Endodermal cell (in vitro differentiated cells): ENCODE measurements at places on chromosomes 11 and 22. TPM values are rescaled to one million over a fixed set of nuclear protein-coding genes. Genes with fewer than 3 reads are reported as not detected.
A peak's percentile ranks its signal among the peaks of the same experiment; 100 is the strongest.

DNA sequence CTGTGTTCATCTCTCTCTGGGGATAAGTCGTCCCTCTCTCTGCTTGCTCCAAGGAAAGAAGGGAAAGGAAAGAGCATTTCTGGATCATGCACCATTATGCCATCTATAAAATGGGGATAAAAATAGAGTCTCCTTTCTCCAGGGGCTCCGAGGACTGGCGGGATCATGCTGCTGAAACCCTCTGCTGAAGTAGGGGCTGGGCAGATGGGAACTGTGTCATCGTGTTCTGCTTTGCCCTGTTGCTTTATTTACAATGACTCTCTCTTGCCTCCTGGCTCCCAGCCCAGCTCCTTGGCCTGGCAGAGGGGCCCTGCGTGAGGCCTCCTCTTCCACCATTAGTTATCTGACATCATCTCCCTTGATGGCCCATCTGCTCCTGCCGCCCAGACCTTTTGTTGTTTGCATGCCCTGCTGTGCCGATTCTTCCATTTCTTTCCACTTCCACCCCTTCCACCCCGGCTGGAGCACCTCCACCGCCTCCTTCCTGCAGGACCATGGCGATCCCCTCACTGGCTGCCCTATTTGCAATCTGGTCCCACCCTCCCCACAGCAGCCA is 200.9 kb downstream of the MYO18B start:
- H3K4me1 ChIP-seq = peaks cover 2% of the 10 kb centered on the region
- H3K27me3 ChIP-seq = no peaks in the 10 kb centered on the region
- H3K27ac ChIP-seq = peak overlapping the region; percentile 72
- H3K36me3 ChIP-seq = no peaks in the 10 kb centered on the region

The TMEM191B gene
- 2.4 and 3.6 TPM in 2 replicates for total RNA-seq

DNA sequence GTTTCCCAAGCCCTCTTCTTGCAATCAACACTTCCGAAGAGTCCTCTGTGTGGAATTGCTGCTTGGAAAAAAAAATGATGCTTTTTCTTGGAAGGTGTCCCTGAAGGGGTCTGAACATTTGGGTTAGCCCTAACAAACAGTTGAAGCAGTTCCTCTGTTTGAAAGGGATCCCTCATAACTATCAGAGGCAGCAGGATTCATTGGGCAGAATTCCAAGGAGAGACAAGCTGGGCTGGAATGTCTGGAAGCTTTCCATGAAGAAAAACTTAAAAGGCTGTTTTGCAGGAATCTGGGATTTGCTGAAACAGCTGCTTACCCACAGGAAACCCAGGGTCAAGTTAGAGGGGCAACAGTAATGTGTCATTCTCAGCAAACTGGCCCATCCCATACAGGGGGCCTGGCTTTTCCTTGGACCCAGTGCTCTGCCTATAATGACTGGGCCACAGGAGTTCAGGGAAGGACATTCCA is 3.1 kb downstream of the CSNK2A3 start:
- H3K27me3 ChIP-seq = no peaks in the 10 kb centered on the region
- no peaks in the 10 kb centered on the region for H3K36me3 ChIP-seq
- H3K4me3 ChIP-seq = no peak overlapping the region
- H3K27ac ChIP-seq = no peak overlapping the region
- no peak for DNase-seq

DNA sequence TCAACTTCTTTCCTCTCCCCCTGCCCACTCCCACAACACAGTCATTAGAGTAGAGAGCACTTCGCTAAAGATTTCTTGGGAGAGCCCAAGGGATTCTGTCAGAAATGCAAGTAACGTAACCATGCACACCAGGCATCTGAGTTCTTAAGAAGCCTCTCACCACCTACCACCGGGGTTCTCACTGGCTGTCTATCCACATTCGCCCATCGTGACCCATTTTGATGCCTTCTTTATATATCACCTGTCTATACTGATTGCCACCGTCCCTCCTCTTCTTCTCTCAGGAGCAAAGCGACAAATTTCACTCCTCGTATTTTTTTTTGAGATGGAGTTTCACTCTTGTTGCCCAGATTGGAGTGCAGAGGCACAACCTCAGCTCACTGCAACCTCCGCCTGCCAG is 23.9 kb upstream of the RASD2 start:
- H3K4me1 ChIP-seq = no peaks in the 10 kb centered on the region
- H3K27me3 ChIP-seq = peaks cover 18% of the 10 kb centered on the region
- DNase-seq = no peak
- H3K36me3 ChIP-seq = no peaks in the 10 kb centered on the region
- no peak overlapping the region for H3K4me3 ChIP-seq

- no peaks in the 10 kb centered on the region for H3K27me3 ChIP-seq
- no peaks in the 10 kb centered on the region for H3K4me1 ChIP-seq
- H3K4me3 ChIP-seq = no peak overlapping the region
- H3K36me3 ChIP-seq = no peaks in the 10 kb centered on the region
Observed at GRCh38 chr11:64626637-64627036, 35.6 kb downstream of the SLC22A12 start.

The ARHGAP8 gene
- total RNA-seq = 44.9 to 63.8 TPM (median 51.3 TPM) in 3 replicates

DNA sequence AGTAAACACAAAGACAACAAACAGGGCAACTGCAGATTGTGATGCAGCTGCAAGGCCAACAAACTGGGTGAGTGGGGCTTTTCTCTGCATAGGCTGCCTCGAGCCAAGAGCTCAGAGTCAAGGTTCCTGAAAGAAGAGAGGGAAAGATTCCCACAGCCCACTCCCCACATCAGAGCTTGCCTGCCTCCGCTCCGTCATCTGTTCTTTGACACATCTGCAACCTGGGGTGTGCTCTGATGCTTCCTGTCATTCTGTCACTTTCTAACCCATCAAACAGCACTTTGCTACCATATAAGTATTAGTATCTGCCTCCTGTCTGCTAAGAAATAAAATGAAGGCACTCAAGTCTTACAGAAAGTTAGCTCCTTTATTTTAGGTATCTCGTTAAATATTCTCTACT is 46.9 kb downstream of the C22orf31 start:
- H3K4me1 ChIP-seq = peaks cover 11% of the 10 kb centered on the region
- DNase-seq = no peak
- peak overlapping the region; percentile 25 for H3K27ac ChIP-seq
- peaks cover 19% of the 10 kb centered on the region for H3K36me3 ChIP-seq
- no peak overlapping the region for H3K4me3 ChIP-seq

DNA sequence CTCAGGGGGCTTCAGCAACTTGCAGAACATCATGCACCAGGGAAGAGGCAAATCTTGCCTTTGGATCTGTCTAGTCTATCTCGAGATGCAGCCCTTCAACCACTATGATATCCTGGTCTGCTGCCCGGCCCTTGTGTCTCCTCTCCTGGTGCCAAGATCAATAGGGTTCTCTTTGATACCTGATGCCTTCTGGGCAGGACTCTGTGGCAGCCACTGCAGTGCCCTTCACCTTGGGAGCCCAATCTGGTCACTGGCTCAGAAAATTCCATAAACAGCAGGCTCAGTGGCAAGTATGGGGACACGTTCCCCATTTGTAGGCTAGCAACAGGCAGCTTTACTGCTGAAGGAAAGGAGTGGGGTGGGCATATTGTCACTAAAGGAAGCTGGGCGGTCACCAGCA is 23.4 kb downstream of the SYN3 start:
- DNase-seq = peak; percentile 46
- no peak overlapping the region for H3K4me3 ChIP-seq
- no peaks in the 10 kb centered on the region for H3K4me1 ChIP-seq
- H3K27ac ChIP-seq = no peak overlapping the region
- H3K27me3 ChIP-seq = no peaks in the 10 kb centered on the region
- no peaks in the 10 kb centered on the region for H3K36me3 ChIP-seq

The SPON1 gene
- 1.6 and 2.1 TPM in 2 replicates for total RNA-seq

The SIK2 gene
- total RNA-seq = 13.2 to 21.5 TPM (median 17.4 TPM) in 3 replicates

The SPCS2 gene
- 141 and 144 TPM in 2 replicates for total RNA-seq

DNA sequence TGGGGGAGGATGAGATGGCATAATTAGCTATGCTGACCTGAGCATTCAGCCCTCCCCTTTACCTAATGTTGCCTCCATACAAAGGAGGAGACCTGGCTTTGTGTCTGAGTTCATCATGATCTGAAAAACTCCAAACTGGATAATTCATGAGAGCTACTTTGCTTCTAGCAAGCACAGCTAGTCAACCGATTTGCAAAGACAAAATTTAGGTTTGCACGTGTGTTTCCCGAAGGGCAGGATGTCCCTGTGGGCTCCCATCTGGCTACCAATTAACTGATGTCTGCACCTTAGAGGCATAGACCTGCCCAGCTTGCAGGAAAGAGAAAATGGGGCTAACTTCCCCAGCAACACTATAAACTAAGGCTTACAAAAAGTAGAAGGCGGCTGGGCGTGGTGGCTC is 42.2 kb upstream of the POU2AF1 start:
- no peaks in the 10 kb centered on the region for H3K4me1 ChIP-seq
- H3K36me3 ChIP-seq = no peaks in the 10 kb centered on the region
- H3K27ac ChIP-seq = no peak overlapping the region
- no peak overlapping the region for H3K4me3 ChIP-seq

DNA sequence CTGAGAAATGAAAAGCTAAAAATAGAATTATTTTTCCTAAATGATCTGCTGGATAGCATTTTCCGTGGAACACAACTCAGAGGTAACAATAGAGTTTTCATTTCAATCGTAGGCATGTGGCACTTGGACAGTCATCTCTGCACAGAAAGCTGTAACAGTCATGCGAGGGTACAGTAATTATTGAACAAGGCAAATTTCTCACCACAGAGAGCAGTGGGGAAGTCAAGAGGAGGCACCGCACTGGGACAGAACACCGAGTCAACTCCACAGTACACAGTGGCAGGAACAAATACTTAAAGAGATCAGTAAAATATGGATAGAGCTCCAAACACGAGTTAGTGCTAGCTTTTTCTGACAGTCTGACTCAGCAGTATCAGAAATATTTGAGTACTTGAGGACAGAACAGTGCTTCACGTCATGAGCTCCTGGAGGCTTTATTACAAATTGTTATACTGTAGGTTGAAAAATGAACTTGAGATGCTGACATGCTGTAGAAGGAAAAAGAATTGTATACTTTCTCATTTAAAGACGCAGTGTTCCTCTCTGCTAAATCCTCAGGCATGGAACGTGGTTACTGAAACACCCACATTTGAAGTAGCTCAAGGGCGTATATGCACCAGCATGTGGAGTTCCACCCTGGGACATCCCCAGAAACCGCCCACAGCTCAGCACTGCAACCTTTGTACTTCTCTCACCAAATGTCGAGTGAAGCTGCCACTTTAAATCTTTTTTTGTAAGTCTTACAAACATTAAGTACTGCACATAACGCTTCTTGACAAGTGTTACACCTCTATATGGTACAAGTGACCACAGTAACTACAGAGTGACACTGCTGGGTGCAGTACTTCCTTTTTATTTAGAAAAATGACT is 27.4 kb upstream of the YPEL1 start:
- no peak overlapping the region for H3K27ac ChIP-seq
- no peak overlapping the region for H3K4me3 ChIP-seq
- no peaks in the 10 kb centered on the region for H3K27me3 ChIP-seq
- H3K4me1 ChIP-seq = no peaks in the 10 kb centered on the region
- no peak for DNase-seq

DNA sequence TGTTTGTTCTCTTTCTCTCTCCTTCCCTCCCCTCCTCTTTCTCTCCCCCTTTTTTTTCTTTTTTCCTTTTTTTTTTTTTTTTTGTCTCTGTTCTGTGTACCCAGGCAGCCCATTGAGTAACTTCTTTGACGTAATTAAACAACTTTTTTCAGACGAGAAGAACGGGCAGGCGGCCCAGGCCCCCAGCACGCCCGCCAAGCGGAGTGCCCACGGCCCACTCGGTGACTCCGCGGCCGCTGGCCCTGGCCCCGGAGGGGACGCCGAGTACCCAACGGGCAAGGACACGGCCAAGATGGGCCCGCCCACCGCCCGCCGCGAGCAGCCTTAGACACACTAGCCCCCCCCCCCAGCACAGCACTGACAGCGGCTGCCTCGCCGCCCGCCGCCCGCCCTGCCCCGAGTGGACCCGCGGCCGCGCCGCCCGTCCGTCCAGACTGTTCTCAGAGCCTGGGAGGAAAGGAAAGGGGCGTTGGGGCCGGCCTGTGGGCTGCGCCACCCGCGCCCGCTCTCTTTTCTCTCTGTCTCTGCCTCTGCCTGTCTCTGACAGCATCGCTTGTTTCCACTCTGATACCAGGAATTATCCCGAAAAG is 26.1 kb downstream of the MOB2 start:
- no peaks in the 10 kb centered on the region for H3K36me3 ChIP-seq
- no peaks in the 10 kb centered on the region for H3K27me3 ChIP-seq
- no peak for DNase-seq
- H3K4me1 ChIP-seq = no peaks in the 10 kb centered on the region
